Fibroblast of the conjunctiva (primary cell): ENCODE measurements at places on chromosomes 1 and 21.

- no peak for DNase-seq
Observed at GRCh38 chr1:243435836-243436235, 180.0 kb downstream of the SDCCAG8 start.

DNA sequence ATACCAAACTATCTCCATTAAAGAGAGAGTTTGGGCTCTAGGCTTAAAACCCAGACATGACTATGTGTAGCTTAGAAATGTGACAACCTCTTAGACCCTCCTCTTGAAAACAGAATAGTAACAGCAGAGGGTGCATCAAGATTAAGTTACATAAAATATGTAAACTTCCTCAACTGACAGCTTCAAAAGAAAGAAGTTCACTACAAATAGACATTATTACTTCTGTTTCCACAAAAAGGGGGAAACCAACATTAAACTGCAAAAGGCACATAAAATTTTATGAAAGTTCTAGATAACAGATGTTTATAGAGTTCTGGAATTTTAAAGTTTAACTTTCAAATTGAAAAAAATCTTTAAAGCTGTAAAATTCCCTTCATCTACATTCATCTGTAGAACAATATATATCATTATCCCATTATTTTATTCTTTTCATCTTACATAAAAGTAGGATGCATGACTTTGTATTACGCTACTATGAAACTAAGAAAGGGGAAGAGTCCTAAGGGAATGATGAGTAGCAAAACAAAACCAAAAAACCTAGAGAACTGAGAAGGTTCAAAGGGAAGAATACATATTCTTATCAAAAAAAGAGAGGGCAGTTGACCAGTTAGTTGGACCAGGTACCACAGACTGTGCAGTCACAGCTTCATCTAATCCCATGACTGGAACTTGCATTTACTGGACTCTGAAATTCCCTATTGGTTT lies 177.0 kb downstream of the SIPA1L2 start:
- no peak for DNase-seq

GRCh38 chr1:20105856-20106255 lies 13.5 kb downstream of the PLA2G2D start:
- no peak for DNase-seq

GRCh38 chr1:57798543-57798942 lies 374.7 kb upstream of the DAB1 start:
- DNase-seq, result no peak

- DNase-seq, result no peak
Observed at GRCh38 chr1:119428991-119429390, 14.0 kb downstream of the HSD3B2 start.

DNA sequence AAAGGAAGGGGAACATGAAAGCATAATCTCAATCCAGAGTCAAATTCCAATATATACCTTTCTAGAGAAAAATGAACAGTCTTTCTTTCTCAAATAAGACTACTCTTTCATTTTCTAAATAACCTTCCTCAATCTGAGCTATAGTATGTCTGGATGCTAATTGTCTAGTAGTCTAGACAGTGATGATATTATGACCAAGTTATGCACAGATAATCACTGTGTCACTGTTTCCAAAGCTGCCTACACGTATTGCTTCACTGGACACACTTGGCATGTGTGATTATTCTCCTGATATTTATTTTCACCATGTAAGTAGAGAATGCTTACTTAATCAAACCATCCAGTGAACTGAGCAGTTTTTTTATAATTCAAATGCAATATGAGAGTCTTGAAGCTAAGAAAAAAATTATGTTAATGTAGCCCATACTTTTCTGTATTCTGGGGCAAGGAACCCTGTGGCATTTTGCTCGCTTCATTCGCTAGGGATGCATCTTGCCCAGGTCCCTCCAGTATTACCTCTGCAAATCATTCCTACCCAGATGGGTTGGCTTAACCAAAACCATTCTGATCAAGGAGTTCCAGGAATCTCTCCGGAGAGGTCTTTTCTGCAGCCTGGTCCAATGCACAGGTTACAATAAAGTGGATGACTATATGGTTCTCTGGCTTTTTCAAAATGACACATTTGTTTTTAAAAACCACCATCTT lies 303.1 kb upstream of the RUNX1 start:
- no peak for DNase-seq

- no peak for DNase-seq
Observed at GRCh38 chr21:24280596-24280995, 1326.7 kb downstream of the MRPL39 start.

GRCh38 chr1:12457771-12458170 lies 160.2 kb downstream of the DHRS3 start:
- no peak for DNase-seq

DNA sequence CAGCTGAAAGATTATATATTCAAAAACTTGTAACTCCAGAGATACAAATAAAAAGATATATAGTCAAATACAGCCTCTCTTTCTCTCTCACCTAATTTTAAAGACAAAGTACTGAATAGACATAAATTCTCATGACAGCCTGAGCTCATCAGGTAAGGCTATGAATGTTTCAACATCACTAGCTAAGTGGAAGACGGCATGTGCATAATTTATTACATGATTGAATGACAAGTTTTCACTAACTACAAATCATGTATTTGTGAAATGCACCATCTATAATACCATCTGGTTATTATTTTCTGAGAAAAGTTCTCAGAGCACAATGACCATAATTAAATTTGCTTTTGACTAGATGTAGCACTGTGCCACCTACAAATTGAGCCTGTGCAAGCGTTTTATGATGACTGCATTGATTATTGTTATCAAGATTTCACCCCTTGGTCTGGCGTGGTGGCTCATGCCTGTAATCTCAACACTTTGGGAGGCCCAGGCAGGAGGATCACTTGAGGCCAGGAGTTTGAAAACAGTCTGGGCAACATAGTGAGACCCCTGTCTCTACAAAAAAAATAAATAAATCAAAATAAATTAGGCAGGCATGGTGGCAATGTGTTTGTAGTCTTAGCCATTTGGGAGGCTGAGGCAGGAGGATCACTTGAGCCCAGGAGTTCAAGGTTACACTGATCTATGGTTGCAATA lies 128.2 kb downstream of the APP start:
- no peak for DNase-seq

DNA sequence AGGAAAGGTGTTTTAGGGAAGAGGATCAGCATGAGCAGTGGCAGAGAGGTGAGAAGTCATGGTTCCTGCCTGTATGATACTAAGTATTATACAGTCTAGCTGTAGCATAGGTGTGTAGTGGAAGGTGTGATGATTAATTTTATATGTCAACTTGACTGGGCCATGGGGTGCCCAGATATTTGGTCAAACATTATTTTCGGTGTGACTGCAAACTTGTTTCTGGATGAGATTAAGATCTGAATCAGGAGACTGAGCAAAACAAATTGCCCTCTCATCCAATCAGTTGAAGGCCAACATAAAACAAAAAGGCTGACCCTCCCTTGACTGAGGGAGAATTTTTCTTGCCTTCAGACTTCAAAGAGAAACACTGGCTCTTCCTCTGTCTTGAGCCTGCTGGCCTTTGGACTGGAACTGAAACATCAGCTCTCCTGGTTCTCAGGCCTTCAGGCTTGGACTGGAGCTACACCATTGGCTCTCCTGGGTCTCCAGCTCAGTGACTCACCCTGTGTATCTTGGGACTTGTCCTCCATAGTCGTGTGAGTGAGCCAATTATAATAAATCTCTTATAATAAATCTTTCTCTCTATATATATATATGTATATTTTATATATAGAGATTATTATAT lies 6.8 kb upstream of the CDC42 start:
- DNase-seq, result no peak

DNA sequence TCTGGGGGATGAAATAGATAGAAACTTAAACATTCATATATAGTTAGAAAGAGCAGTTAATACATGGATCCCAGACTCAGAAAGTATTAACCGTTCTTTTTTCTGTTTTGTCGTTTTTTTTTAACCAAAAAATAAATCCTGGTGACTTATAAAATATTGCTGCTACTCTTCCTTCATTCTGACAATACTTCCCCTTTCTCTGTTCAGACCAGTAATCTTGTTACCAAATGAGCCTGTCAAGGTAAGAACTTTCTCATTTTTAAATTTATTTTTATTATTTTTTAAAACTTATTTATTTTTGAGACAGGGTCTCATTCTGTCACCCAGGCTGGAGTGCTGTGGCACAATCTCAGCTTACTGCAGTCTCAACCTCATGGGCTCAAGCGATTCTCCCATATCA lies 13.7 kb downstream of the PTPN22 start:
- DNase-seq, result no peak

DNA sequence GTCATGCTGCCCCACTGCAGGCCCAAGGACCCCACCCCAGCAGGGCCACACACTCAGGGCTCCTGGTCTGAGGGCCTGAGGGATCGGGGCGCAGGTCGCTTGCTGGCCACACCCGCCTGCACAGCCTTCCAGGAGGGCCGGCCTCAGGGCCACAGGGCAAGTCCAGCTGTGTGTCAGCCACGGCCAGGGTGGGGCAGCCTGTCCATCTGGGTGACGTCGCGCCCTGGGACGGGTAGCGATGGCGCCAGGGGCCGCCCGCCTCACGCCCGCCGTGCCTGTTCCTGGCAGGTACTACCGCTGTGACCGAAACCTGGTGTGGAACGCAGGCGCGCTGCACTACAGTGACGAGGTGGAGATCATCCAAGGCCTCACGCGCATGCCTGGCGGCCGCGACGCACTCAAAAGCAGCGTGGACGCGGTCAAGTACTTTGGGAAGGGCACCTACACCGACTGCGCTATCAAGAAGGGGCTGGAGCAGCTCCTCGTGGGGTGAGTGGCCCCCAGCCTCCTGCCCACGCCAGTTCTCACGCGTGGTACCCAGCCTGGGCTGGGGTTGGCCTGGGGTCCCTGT lies 2.5 kb downstream of the COL6A1 start:
- DNase-seq, result no peak

- DNase-seq, result no peak
Observed at GRCh38 chr1:235898126-235898525, 31.4 kb upstream of the LYST start.

DNA sequence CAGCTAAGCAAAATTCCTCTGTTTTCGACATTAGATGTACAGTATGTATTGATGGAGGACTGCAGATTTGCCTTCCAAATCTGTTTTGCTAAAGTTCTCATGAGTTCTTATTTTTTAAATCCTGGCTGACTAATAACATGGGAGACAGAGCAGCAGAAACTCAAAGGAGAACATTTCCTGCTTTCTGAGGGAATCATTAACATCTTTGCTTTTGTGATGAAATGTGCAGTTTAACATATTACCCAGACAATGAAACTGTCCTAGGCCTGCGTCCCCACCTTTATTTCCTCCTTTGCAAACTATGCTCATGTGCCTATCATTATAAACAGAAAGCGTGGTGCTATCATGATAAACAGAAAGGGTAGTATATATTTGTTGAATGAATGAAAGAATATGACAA lies 149.9 kb downstream of the ZP4 start:
- no peak for DNase-seq

DNA sequence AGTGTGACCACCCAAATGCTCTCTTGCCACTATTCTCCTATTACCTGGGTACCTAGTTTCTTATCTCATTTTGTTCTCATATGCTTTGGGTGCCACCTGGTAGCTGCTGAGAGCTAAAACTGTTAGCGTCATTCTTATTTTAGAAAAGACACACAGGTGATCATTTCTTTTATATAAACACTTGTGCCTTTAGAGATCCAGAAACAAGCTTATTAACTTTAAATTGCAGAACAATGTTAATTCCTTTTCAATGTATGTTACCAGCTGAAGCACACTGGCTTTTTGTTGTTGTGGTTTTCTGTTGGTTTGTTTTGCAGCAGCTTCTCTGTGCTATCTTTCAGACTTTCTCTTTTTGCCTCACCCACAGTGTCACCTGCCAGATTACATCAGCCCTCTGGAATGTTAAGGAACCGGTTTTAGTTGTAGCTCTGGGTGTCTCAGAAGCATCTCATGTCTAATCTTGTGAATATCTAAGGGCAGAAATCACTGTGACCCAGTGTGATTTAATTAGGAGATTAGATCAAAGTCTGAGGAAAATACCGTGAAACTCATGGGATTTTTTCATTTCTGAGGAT lies 43.4 kb upstream of the SLC19A2 start:
- no peak for DNase-seq

DNA sequence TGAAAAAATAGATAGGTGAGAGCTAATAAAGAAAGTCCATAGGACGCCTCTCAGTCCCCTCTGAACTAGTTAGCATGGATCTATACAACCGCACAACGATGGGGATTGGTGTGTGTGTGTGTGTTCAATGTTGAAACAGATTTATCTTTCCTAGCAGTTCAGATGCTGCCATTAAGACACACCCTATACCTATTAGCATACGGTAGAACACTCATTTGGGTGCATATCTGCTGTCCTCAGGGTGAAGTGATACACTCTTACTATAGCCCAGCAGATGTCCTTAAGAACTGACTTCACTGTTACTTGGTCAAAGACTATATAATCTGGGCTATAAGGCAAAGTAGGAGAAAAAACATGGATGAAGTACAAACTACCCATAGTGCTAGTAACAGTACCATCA lies 4.6 kb downstream of the SEC16B start:
- DNase-seq, result no peak

GRCh38 chr1:216793973-216794372 lies 70.7 kb upstream of the ESRRG start:
- no peak for DNase-seq

DNA sequence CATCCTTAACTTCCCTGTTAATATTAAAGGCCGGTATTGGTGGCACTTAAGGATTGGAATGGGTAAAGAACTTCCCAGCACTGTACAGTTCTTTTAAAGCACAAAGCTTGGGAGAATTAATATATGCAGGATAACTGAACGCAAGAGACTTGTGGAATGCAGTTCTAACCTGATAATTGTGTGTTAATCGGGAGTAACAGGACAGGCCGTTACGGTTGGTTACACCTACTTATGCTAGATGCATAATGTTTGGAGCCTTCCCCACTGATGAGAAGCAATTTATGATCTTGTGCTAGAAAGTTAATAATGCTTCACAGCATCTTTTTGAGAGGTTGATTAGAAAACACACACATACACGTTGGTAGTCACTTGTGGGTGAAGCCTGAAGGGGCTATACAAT lies 7.0 kb downstream of the CHTOP start:
- no peak for DNase-seq

DNA sequence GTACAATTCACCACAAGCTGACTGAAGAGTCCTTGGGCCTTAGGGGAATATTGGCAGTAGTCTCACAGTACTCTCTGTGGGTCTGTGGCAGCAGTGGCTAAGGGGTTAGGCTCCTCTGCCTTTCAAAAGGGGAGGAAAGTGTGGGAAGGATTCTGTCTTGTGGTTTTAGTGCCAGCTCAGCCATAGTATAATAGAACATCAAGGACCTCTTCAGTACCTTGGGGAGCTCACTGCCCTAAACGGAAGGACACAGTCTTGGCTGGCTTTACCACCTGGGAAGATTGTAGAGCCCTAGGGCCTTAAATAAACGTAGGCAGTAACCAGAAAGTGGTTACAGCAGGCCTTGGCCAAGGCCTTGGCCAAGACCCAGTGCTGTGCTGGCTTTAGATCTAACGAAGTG lies 265.7 kb downstream of the COL11A1 start:
- no peak for DNase-seq

- no peak for DNase-seq
Observed at GRCh38 chr1:36472656-36473055, 8.5 kb upstream of the MRPS15 start.
